ENCODE measurements at places on chromosomes 16 and 17.

GRCh38 chr17:14699574-14700185, 398.8 kb downstream of the HS3ST3B1 start:
- DNase-seq: no peak

GRCh38 chr16:89922477-89922883, 662 bp upstream of the TUBB3 start:
- DNase-seq: no peak

- DNase-seq: no peak
Observed at GRCh38 chr16:26118575-26118974, 426.8 kb downstream of the HS3ST4 start.

GRCh38 chr17:62797959-62798358, 10.2 kb downstream of the MARCHF10 start:
- no peak for DNase-seq

DNA sequence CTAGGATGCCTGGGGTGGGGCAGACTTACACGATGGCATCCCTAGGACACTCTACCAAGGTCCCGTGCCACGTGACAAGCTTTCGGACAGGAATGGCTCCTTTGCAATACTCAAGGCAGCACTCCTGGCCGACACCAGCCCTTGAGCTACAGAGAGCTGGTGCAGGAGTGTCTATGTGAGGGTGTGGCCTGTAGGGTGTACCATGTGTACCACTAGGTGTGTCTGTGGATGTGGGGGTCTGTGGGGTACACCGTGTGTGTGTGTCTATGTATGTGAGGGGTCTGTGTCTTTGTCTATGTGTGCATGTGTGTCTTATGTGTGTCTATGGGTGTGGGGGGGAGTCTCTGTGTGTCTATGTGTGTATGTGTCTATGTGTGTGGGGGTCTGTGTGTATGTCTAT, 1.9 kb upstream of the TLE7 start:
- DNase-seq: no peak

- no peak for DNase-seq
Observed at GRCh38 chr16:24900230-24900629, 54.5 kb downstream of the SLC5A11 start.

DNA sequence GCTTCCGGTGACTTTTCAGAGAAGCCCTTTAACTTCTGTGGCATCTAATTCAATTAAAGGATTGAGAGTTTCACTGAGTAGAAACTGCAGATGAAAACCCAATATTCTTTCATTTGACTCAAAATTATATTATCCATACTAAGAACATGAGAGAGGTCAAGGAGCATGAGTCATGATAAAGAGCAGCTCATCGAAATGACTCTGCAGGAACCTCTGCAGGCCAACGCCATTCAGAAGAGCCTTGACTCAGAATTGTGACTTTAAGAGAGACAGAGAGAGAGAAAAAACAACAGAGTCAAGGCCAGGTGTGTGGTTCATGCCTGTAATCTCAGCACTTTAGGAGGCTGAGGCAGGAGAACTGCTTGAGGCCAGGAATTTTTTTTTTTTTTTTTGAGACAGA, 417.2 kb upstream of the XYLT1 start:
- DNase-seq: no peak

- DNase-seq: peak; percentile 67
Observed at GRCh38 chr17:14201021-14201987, 35.4 kb downstream of the CDRT15 start.

- DNase-seq: no peak
Observed at GRCh38 chr17:45936610-45937009, 42.3 kb downstream of the MAPT start.

DNA sequence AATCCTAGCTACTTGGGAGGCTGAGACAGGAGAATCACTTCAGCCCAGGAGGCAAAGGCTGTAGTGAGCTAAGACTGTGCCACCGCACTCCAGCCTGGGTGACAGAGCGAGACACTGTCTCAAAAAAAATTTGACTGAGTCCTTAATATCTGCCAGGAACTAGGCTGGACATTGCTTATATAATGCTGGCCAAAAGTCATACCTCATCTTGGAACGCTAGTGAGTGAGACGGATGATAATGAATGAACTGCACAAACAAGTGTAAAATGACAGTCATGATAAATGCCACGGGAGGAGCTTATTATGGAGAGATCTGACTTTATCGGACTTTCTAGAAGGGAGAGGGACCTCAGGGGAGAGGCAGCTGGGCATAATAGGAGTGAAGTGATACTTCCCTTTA, 327.6 kb downstream of the SHISA9 start:
- DNase-seq: no peak
